Activated T-helper 1 cell treated with anti-CD3 and anti-CD28 coated beads, Interleukin-12 subunit alpha, Interleukin-12 subunit beta, Interleukin-2, Interleukin-4 antibody, amounts not matched to agents 30 ng/mL and 10 ng/mL and 1 ng/mL, durations not matched to agents 14 hours and 24 hours and 36 hours (primary cell): ENCODE measurements at places on chromosomes 11 and 22.
A peak's percentile ranks its signal among the peaks of the same experiment; 100 is the strongest.

GRCh38 chr11:60923800-60924109 is 505 bp upstream of the TMEM132A start:
- H3K4me3 ChIP-seq, result peak overlapping the region; percentile 53
- H3K27me3 ChIP-seq, result peaks cover 19% of the 10 kb centered on the region
- H3K27ac ChIP-seq, result no peak overlapping the region
- H3K4me1 ChIP-seq, result peaks cover 18% of the 10 kb centered on the region
- peaks cover 28% of the 10 kb centered on the region for H3K36me3 ChIP-seq
- no peak for DNase-seq

GRCh38 chr22:25929321-25929878 is 187.4 kb downstream of the MYO18B start:
- no peak for DNase-seq
- H3K27me3 ChIP-seq, result peaks cover 8% of the 10 kb centered on the region
- no peak overlapping the region for H3K27ac ChIP-seq
- no peak overlapping the region for H3K4me3 ChIP-seq

GRCh38 chr22:19931514-19931913 is 10.1 kb upstream of the COMT start:
- no peaks in the 10 kb centered on the region for H3K4me1 ChIP-seq
- H3K36me3 ChIP-seq, result peaks cover 12% of the 10 kb centered on the region
- H3K27me3 ChIP-seq, result no peaks in the 10 kb centered on the region

DNA sequence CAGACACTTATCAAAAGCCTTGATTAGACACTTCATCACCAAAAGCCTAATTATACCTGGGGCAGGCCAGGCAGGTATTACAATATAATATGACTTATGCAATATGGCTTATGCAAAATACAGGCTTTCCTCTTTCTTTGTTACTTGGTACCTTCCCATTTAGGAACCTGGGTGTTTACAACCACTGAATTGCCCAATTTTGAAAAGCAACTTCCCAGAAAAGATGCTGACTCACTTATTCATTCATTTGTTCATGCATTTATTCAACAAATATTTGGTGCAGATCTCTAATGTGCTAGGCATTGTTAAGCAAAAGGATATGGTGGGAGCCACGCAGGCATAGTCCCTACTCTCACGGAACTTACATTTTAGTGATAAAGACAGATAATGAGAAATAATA is 13.6 kb upstream of the JAML start:
- no peak for DNase-seq
- H3K4me3 ChIP-seq, result peak overlapping the region; percentile 83
- peak overlapping the region; percentile 76 for H3K27ac ChIP-seq
- no peaks in the 10 kb centered on the region for H3K27me3 ChIP-seq

DNA sequence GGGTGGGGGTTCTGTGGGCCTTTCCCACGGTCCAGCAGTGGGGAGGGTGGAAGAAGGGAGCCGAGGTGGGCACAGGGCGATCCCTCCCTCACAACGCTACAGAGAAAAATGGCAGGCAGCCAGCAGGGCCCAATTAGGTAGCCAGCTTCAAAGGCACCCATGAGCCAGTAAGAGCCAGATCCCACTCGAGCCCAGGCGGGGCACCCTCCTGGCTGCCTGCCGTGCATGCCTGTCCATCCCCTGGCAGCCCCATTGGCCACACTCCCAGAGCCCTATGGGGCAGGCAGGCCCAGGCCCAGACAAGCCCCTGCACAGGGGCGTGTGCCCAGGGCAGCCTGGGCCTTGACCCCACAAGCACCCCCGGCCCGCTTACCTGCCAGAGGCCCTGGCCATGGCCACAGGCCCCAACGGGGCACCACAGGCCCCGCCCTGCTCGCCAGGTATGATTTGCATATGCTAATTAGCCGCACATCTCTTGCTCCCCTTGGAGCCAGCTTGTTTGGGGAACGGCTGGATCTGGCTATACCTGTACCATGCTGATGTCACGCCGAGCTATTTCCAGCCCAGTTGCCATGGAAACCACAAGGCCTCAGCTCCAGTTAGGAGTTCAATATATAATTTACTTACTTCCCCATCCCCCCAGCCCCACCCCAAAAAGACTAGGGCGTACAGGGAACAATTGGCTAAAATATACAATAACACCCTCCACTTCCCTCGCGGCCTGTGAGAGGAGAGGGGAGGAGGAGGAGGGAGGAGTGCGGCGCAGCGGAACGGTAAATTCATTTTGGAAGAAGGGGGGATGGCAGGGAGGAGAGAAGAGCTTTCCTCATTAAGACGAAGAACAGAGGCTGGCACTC is 47.5 kb upstream of the TCF20 start:
- peaks cover 2% of the 10 kb centered on the region for H3K27me3 ChIP-seq
- no peak overlapping the region for H3K4me3 ChIP-seq
- no peaks in the 10 kb centered on the region for H3K36me3 ChIP-seq

DNA sequence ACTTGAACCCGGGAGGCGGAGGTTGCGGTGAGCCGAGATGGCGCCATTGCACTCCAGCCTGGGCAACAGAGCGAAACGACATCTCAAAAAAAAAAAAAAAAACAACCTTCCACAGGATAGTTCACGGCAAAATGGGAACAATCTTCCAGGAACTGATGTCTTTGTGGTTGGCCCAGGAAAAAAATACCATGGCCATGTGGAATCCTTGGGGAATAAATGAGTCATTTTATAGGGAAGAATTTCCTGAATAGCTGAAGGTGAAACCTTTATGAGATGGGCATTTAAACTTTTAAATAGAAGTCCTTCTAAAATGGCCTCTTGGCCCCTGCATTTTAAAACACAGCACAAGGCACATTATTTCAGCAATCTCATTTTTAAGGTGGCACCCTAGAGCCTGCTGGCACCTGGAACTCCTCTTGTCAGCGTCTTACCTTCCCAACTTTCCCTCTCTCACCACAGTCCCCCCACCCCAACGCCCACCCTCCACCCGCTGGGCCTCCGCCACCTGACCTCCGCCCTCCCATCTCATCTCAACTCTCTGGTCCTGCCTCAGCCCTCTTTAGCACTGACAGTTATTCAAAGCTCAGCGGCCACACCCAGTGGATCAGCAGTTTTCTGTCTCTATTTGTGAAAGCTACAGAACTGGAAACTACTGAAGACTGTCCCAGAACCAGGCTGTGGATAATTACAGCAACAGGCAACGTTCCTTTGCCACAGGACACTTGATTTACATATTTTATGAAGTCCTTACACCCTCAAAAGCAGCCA is 43.1 kb downstream of the SCGB1A1 start:
- H3K36me3 ChIP-seq, result no peaks in the 10 kb centered on the region
- H3K4me1 ChIP-seq, result peaks cover 4% of the 10 kb centered on the region
- DNase-seq, result no peak
- H3K27me3 ChIP-seq, result peaks cover 3% of the 10 kb centered on the region
- no peak overlapping the region for H3K4me3 ChIP-seq
- no peak overlapping the region for H3K27ac ChIP-seq

GRCh38 chr11:73372375-73372993 is 3.7 kb upstream of the RELT start:
- no peak overlapping the region for H3K27ac ChIP-seq
- no peak for DNase-seq
- no peak overlapping the region for H3K4me3 ChIP-seq

GRCh38 chr11:26580929-26581328 is 8.9 kb upstream of the MUC15 start:
- no peak overlapping the region for H3K27ac ChIP-seq
- H3K27me3 ChIP-seq, result no peaks in the 10 kb centered on the region
- H3K36me3 ChIP-seq, result no peaks in the 10 kb centered on the region
- DNase-seq, result no peak
- H3K4me1 ChIP-seq, result no peaks in the 10 kb centered on the region

DNA sequence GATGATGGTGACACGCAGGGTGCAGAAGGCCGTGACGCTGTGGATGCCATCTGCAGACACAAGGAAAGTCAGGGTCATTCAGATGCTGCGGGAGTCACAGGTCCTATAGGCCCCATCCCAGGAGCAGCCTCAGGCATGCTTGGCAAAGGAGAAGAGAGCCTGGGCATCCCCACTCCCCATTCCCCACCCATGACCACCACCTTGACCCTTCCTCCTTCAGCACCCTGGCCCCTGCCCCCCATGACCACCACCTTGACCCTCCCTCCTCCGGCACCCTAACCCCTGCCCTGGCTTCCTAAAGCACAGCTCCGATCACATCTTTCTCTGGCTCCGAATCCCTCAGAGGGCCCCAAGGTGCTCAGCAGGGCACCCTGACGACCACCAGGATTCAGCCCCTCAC is 73.1 kb downstream of the CELSR1 start:
- H3K27ac ChIP-seq, result no peak overlapping the region
- no peak for DNase-seq
- H3K4me3 ChIP-seq, result no peak overlapping the region
- peaks cover 2% of the 10 kb centered on the region for H3K27me3 ChIP-seq
- H3K4me1 ChIP-seq, result no peaks in the 10 kb centered on the region

DNA sequence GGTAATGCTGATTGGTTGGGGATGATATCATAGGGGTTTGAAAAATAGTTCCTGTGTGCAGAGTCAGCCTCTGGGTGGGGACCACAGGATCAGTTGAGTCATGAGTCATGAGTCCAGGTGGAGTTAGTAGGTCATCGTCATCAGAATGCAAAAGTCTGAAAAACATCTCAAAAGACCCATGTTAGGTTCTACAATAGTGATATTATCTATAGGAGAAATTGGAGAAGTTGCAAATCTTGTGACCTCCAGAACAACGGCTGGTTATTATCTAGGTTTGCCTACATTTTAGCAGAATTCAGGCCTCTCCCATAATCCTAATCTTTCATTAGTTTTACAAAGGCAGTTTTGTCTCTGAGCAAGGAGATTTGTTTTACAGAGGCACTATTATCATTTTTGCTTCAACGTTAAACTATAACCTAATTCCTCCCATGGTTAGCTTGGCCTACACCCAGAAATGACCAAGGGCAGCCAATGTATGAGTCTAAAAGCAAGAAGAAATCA is 38.9 kb downstream of the MS4A2 start:
- no peaks in the 10 kb centered on the region for H3K27me3 ChIP-seq
- H3K4me3 ChIP-seq, result no peak overlapping the region
- no peak for DNase-seq
- H3K4me1 ChIP-seq, result no peaks in the 10 kb centered on the region
- no peaks in the 10 kb centered on the region for H3K36me3 ChIP-seq
- H3K27ac ChIP-seq, result no peak overlapping the region

DNA sequence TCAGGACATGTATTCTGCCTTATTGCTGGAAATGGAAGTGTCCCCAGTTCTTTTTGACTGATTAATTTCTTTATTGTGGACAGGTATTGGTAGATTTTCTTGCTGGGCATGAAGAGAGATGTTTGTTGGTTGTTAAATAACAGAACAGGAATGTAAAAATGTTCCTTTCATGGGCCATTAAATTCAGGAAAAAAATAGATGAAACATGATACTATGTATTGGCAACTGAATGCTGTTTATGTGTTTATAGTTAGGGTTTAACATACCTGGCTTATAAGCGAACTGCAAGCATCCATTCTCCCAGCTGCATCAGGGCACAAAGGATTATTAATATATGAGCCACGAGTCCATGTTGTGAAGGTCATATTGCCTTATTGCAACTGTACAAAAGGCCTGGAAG is 368.5 kb downstream of the NELL1 start:
- no peaks in the 10 kb centered on the region for H3K27me3 ChIP-seq
- no peak overlapping the region for H3K27ac ChIP-seq
- H3K4me3 ChIP-seq, result no peak overlapping the region
- H3K36me3 ChIP-seq, result no peaks in the 10 kb centered on the region
- no peaks in the 10 kb centered on the region for H3K4me1 ChIP-seq
- DNase-seq, result no peak

GRCh38 chr22:49334449-49334789 is 493.3 kb downstream of the BRD1 start:
- no peak overlapping the region for H3K27ac ChIP-seq
- no peak for DNase-seq
- peaks cover 1% of the 10 kb centered on the region for H3K27me3 ChIP-seq
- no peak overlapping the region for H3K4me3 ChIP-seq
- no peaks in the 10 kb centered on the region for H3K36me3 ChIP-seq

- H3K4me1 ChIP-seq, result no peaks in the 10 kb centered on the region
- DNase-seq, result no peak
- H3K36me3 ChIP-seq, result no peaks in the 10 kb centered on the region
- H3K27ac ChIP-seq, result no peak overlapping the region
Observed at GRCh38 chr22:29320546-29320945, 5.0 kb upstream of the RASL10A start.

DNA sequence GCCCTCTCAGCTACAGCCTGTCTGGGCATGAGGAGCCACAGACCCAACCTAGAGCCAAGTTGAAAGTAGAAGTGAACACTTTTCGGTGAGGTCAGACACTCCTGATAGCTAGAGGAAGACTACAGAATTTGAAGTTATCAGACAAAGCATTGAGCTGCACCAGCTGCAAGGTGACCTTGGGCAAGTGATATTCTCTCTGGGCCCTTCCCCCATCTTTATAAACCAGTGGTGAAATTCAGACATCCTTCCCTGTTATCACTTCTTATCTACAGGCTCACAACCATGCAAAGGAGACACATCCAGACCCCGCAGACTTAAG is 8.0 kb upstream of the PMM1 start:
- H3K4me1 ChIP-seq, result peaks cover 25% of the 10 kb centered on the region
- no peak overlapping the region for H3K27ac ChIP-seq
- no peak overlapping the region for H3K4me3 ChIP-seq
- peaks cover 21% of the 10 kb centered on the region for H3K36me3 ChIP-seq

GRCh38 chr22:39646398-39647063 is 76.0 kb downstream of the CACNA1I start:
- H3K36me3 ChIP-seq, result no peaks in the 10 kb centered on the region
- H3K4me1 ChIP-seq, result no peaks in the 10 kb centered on the region
- no peak for DNase-seq

GRCh38 chr11:2222451-2222850 is 47.9 kb downstream of the ASCL2 start:
- H3K36me3 ChIP-seq, result no peaks in the 10 kb centered on the region
- H3K4me3 ChIP-seq, result no peak overlapping the region
- H3K4me1 ChIP-seq, result no peaks in the 10 kb centered on the region
- peaks cover 29% of the 10 kb centered on the region for H3K27me3 ChIP-seq
- DNase-seq, result no peak

DNA sequence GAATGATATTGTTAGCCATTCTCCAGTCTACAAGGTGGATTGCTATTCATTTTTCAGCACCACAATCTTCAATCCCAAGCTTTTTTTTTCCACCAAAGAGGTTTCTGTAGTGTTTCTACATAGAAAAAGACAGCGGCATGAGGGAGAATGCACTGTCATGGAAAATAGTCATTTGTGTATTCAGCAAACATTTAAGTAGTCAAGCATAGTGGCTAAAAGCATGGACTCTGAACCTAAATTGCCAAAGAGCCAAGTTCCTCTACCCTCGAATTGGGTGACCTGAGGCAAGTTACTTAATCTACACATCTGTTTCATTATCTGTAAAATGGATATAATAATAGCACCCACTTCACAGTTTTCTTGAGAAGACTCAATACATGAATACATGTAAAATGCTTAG is 14.2 kb downstream of the GAS2 start:
- H3K27ac ChIP-seq, result no peak overlapping the region
- peaks cover 4% of the 10 kb centered on the region for H3K27me3 ChIP-seq
- DNase-seq, result no peak
